ENCODE measurements at places on chromosomes 4 and X.

GRCh38 chr4:171239196-171239595 is 574.0 kb upstream of the GALNTL6 start:
- no peaks in the 10 kb centered on the region for H3K36me3 ChIP-seq
- no peaks in the 10 kb centered on the region for H3K27me3 ChIP-seq
- H3K4me3 ChIP-seq: no peak overlapping the region
- DNase-seq: no peak
- H3K4me1 ChIP-seq: no peaks in the 10 kb centered on the region
- H3K27ac ChIP-seq: no peak overlapping the region

DNA sequence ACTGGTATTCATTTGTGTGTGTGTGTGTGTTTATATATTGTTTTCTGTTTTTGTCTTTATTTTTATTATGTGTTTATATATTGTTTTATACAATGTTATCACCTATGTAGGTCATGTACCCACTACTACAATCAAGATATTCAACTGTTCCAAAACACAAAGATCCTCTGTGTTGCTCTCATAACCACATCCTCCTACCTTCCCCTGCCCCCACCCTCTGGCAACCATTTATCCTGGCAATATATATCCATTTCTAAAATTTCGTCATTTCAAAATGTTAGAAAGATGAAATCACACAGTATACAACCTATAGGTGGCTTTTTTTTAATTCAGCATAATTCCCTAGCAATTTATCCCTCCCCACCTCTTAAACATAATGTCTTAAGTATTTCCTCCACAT is 18.8 kb upstream of the RPL34 start:
- H3K36me3 ChIP-seq: no peaks in the 10 kb centered on the region
- H3K4me1 ChIP-seq: no peaks in the 10 kb centered on the region
- H3K27me3 ChIP-seq: no peaks in the 10 kb centered on the region
- no peak for DNase-seq

DNA sequence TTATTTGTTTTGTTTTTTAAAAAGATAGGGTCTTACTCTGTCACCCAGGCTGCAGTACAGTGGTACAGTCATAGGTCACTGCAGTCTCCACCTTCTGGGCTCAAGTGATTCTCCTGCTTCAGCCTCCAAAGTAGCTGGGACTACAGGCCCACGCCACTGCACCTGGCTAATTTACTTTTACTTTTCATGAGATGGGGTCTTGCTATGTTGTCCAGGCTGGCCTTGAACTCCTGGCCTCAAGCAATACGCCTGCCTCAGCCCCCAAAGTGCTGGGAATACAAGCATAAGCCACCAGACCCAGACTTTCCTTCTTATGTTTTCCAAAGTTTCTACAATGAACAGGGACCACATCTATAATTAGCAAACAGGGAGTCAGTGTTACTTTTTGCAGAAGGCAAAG is 37.9 kb upstream of the MXD4 start:
- H3K36me3 ChIP-seq: no peaks in the 10 kb centered on the region
- no peaks in the 10 kb centered on the region for H3K27me3 ChIP-seq
- H3K27ac ChIP-seq: no peak overlapping the region
- DNase-seq: no peak

GRCh38 chrX:108224218-108224617 is 132.6 kb downstream of the ATG4A start:
- H3K4me1 ChIP-seq: no peaks in the 10 kb centered on the region
- no peak overlapping the region for H3K27ac ChIP-seq
- no peak overlapping the region for H3K4me3 ChIP-seq
- no peaks in the 10 kb centered on the region for H3K36me3 ChIP-seq

DNA sequence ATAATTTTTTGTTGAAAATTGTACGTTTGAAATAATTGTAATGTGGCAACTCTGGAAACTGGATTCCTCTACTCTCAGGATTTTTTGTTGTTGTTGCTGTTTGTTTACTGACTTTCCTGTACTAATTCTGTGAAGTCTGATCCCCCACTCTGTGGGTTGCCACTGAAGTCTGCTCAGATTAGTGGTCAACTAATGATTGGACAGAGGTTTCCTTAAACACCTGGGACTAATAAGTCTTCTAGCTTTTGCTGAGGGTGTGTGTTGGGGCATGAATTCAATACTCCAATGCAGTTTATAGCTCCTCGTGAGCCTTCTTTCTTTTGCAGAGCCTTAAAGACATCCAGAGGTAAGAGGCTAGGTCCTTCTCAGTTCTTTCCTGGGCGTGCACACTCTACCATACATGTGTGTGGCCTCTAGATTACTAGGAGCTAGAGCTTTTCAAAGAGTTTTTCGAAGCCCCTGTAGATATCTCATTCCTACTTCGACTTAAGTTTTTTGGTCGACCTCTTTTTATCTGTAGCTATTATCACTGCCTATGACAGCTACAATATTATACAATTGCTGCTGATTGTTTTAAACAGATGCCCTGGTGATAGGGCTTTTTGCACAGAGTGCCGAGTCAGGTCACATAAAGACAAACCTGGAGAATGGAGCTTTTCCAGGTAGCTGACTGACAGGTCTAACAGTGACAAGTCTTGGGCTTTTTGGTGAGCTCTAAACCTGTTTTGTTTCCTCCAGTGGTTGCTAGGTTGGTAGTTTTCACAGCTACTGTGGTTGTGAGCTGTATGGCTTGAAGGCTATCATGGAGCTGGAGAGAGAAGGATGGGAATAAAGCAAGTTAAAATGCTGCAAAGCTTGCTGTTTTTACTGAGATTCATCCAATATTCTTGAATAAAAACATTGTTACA is 34.0 kb downstream of the BMP2K start:
- no peaks in the 10 kb centered on the region for H3K27me3 ChIP-seq
- H3K27ac ChIP-seq: no peak overlapping the region
- no peaks in the 10 kb centered on the region for H3K36me3 ChIP-seq
- H3K4me3 ChIP-seq: no peak overlapping the region

DNA sequence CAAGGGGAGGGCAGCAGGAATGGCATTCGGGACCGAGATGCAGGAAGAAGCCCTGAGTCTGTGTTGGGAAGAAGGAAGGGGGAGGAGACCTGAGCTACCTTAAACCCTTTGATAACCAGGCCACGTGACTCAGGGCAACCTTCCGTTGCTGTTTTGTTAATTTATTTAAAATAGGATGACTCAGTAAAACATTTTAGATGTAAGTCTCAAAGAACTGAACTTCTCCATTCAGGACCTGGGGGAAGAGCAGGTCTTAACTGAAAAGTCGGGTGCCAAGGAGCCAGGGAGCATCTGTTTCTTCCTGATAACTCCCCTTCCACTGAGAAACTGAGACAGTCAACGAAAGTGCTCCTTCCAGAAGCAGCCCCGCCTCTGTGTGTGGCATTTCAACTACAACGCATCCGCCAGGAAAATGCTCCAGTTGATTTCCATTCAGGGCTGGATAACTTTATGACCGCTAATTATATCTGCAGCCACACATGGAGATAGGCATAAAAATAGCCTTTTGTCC is 88.0 kb downstream of the IRF2 start:
- no peak overlapping the region for H3K4me3 ChIP-seq
- no peaks in the 10 kb centered on the region for H3K36me3 ChIP-seq
- no peaks in the 10 kb centered on the region for H3K27me3 ChIP-seq

DNA sequence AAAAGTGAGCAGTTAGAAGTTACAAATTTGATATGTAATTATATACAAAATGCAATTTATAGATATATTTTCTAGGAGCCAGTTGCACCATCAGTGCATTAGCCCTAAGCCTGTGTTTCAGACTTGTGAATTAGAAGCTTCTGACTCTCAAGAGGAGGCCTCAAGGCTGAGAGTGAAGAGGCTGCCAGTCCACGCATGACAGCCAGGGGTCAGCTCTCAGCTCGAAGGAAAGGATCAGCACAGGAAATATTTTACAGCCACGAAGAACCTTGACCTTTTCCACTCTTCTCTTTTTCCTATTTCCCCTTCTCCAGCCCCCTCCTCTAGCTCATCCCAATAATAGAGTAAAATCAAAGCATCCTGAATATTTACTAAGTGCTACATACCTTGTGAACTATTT is 642.4 kb downstream of the TRIML1 start:
- no peaks in the 10 kb centered on the region for H3K27me3 ChIP-seq
- H3K27ac ChIP-seq: no peak overlapping the region
- H3K4me3 ChIP-seq: no peak overlapping the region
